ENCODE measurements at places on chromosomes 6 and 20.
A peak's percentile ranks its signal among the peaks of the same experiment; 100 is the strongest.

GRCh38 chr20:11642866-11643265 is 274.8 kb upstream of the BTBD3 start:
- DNase-seq = no peak

GRCh38 chr6:96620851-96621250 is 57.9 kb downstream of the FHL5 start:
- no peak for DNase-seq

DNA sequence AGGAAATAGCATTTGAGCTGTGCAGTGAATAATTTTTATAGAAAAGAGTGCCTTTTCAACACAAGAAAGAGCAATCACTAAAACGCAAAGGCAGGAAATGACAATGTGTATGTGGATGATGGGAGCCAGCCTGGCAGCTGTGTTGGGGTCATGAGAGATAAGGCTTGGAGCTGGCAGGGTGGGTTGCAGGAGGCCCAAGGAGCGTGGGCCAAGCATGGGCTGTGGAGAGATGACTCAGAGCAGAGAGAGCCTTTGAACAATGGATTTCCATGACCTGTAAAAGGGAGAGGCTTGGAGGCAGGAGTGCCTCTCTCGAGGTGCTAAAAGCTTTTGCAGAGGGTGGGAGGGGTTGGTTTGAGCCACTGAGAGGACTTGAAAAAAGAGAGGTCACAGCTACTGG is 6.6 kb upstream of the TBC1D7 start:
- DNase-seq = no peak

DNA sequence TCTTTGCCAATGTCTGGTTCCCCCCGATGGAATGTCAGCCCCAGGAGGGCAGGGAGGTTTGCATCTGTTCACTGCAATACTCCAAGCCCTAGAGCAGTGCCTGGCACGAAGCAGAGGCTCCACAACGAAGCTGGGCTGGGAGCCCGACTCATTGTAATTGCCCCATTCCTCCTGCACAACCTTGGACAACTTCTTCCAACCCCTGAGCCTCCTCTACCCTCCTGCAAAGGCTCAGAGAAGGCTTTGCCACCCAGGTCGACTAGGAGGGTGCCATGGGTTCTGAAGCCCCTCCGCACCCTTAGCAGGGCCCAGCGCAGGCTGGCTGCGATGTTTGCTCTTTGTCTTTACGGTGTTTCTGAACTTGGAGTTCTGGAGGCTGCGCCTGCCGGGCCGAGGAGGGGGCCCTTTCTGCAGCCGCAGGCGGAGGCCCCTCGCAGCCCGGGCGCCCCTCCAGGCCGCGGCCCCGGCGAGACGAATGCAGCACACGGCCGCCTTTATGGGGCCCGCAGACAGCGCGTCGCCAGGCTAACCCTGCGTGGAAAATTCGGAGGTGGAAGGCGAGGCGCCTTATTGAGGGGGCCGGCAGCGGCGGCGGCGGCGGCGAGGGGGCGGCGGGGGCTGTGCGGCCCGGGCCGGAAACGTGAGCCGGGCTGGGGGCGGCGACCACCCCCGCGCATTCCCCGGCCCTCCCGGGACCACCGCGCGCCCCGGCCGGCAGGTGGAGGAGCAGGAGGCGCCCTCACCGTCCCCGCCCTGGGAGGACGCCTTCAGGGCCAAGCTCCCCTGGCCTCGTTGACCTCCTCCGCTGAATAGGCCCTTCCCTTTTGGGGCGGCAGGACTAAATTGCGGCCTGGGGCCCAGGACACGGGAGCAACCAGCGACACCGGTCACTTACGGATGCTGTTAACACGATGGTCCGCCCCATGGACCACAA is 27.0 kb downstream of the SNAI1 start:
- DNase-seq = no peak

DNA sequence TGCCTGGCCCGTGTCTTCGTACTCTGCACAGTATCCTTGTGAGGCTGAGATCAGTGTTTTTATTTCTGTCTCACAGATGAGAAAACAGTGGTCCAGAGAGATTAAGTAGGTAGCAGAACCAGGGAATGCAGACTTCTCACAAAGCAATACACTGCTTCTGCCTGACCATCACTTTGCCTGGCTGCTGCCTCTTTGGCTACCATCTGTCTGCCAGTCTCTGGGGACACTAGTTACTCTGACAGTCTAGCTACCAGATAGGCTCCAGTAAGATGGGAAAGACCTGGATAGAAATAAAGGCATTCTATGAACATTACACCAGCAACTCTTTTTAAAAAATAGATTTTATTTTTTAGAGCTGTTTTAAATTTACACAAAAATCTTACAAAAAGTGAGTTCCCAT is 96.9 kb downstream of the PHACTR3 start:
- DNase-seq = peak; percentile 16

GRCh38 chr6:132571774-132572173 is 1.7 kb downstream of the TAAR6 start:
- DNase-seq = no peak

DNA sequence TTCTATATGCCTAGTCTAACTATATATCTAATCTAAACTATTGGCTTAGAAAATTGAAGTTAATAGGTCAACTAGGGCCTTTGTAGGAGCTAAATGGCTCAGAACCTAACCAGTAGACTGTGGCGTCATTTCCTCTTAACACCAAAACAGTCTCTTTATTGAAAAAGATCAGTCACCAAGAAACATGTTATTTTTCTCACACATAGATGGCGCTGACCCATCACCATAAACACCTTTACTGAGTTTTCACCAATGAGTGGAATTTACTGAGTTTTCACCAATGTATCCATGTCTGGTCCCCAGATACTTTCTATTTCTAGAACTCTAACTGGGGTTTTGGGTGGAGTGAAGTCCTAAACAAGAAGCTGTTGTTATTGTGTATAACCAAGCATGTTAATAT is 636.0 kb downstream of the BCKDHB start:
- no peak for DNase-seq

DNA sequence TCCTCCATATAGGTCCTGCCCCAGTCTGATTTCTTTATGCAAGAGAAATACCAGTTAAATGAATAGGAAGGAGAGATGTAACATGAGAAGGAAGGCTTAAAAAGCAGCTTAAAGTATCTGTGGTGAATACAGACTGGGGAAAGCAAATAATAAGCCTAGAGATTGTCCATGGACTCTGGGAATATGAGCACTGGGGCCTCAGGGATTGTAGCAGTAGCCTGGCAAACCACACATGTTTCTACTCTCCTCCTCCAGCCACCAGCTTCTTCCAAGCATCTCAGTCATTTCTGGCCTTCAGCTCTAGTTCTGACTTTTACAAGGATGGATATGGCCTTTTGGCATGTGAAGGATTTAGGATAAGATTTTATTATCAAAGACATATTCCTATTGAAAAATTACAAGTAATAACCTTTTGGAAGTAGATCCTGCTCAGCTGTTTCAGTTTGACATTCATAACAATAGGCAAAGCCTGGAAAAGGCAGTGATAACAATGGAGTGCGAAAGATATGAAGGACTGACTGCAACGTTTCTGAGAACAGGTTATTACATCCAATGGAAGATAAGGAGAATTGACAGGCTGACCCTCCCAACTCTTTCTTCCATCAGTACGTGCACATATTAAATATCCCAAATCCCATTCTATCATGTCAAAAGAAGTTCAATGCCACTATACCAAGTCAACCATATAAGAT is 41.6 kb downstream of the CYP39A1 start:
- DNase-seq = no peak

DNA sequence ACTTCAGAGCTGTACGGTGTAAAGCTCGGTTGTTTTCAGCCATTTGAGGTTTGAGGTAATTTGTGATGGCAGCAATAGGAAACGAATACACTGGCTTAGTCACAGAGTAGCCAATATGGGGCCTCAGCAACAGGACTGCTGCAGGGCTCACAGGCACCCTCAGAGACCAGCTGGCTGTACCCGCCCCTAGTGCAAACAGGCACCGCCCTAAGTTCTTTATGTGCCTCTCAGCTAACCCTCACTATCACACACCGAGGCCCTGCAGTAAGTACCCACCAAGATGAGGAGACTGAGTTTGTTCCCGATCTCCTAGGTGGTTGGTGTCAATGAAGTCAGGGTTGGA is 11.2 kb upstream of the SERPINB9 start:
- DNase-seq = no peak

DNA sequence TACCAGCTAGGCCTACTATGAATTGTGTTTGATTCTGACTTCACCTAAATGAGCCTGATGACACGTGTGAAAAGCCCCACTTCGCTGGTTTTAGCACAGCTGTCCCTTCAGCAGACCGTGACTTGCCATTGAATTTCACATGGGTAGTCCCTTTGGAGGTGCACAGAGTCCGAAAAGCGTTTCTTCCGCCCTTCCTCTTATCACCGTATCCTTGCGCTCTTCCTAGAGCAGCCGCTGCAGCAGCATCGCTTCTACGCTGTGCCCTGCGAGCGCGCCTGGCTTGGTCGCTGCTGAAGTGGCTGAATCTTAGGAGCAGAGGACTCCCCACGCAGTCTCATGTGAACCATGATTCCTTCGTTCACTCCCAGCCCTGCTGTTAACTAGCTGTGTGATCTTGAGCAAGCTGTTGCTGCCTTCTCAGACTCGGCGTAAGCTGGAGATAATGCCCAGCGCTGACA is 127.0 kb downstream of the PACRG start:
- no peak for DNase-seq

GRCh38 chr6:144675231-144675861 is 390.2 kb downstream of the UTRN start:
- DNase-seq = no peak

GRCh38 chr6:6717953-6718352 is 129.4 kb downstream of the LY86 start:
- no peak for DNase-seq

- DNase-seq = no peak
These were observed 217.3 kb downstream of the TBXT start for GRCh38 chr6:165950316-165950715.

- no peak for DNase-seq
These were observed 19.6 kb upstream of the SYNCRIP start for GRCh38 chr6:85662251-85662650.

GRCh38 chr20:11411765-11412164 is 505.9 kb upstream of the BTBD3 start:
- DNase-seq = no peak

DNA sequence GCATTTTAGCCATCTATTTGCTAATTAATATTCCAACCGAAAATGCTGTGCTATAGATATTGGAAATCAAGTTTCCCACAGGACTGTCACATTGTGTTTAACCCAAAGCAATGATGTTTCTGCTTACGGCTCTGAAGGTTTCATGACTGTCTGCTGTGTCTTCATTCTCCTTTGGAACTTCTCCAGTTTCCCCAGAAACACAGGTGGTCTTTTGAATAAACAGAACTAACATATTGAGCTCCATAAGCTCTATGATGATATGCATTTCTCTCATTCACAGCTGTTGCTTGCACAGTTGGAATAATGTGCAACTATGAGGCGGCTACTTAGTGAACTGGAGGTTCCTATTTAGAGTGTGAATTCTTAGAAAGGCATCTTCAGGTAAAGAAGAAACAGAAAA is 266.0 kb upstream of the ID4 start:
- DNase-seq = no peak

DNA sequence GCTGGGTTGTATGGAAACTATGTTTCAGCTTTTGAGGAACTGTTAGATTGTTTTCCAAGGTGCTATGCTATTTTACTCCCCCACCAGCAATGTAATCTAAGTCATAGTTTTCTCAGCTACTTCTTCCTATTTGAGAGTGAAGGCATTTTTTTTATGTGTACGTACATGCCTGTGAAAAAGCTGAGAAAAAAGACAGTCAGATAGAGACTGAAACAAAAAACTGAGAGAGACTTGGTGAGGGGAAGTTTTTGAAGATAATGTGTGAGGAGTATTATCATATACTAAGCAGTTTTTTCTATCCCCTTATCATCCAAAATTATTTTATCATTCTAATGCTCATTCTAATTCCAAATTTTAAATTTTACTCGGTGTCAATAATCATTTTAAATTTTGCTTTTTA is 780.0 kb downstream of the BCKDHB start:
- no peak for DNase-seq

- no peak for DNase-seq
These were observed 1.8 kb upstream of the DCBLD1 start for GRCh38 chr6:117480651-117481050.

- no peak for DNase-seq
These were observed 301.2 kb upstream of the BMP2 start for GRCh38 chr20:6466075-6466810.

DNA sequence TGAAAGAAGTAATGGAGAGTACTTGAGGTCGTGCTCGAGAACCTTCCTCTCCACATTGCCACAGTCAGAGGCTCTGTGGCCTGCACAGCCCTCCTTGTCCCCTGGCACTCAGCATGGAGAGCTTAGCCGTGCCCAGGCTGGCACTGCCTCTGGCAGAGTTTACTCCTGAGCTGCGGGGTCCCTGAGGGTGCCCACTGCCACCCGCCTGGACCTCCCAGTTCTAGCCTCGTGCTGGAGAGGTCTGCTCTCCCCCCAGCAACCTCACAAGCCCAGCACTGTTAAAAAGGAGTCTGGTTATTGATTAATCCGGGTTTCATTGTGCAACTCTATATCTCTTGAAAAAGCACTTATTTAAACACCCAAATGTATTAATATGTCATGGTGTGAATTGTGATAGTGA is 226.8 kb downstream of the TMEM242 start:
- DNase-seq = no peak

DNA sequence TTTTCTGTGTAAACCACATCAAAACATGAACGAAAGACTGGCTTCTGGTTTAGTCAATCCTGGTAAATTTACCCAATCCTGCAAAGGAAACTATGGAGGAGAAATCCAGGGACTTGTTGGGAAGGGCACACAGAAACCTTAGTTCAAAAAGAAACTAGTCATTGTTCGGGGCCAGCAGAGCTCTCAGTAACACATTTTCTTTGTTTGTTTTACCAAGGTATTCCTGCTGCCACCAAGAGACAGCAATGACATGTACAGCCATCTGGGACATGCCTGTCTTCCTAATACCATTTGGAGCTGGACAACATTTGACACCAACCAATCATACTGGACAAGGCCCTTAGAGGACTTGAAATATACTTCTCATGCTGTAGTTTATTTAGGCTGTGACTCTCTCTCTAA is 8.3 kb downstream of the OARD1 start:
- no peak for DNase-seq

GRCh38 chr20:48398506-48399449 is 429.0 kb downstream of the PREX1 start:
- no peak for DNase-seq

- no peak for DNase-seq
These were observed 1.9 kb downstream of the KIF16B start for GRCh38 chr20:16571333-16571732.

GRCh38 chr6:149331871-149332270 is 14.4 kb downstream of the TAB2 start:
- no peak for DNase-seq

GRCh38 chr6:155894758-155895157 is 439.1 kb upstream of the NOX3 start:
- DNase-seq = no peak

Measured in type B pancreatic cell (in vitro differentiated cells).